DND-41 (cell line): ENCODE measurements at places on chromosomes 1 and 21.
A peak's percentile ranks its signal among the peaks of the same experiment; 100 is the strongest.

- no peaks in the 10 kb centered on the region for H3K36me3 ChIP-seq
- H3K4me3 ChIP-seq: no peak overlapping the region
- peaks cover 4% of the 10 kb centered on the region for H3K27me3 ChIP-seq
- no peak overlapping the region for H3K27ac ChIP-seq
Measured at GRCh38 chr1:18360251-18360650, 120.5 kb upstream of the KLHDC7A start.

- no peak overlapping the region for H3K27ac ChIP-seq
- no peak overlapping the region for H3K4me3 ChIP-seq
- H3K27me3 ChIP-seq: no peaks in the 10 kb centered on the region
- no peaks in the 10 kb centered on the region for H3K4me1 ChIP-seq
Measured at GRCh38 chr21:28257276-28257675, 735.4 kb downstream of the LTN1 start.

DNA sequence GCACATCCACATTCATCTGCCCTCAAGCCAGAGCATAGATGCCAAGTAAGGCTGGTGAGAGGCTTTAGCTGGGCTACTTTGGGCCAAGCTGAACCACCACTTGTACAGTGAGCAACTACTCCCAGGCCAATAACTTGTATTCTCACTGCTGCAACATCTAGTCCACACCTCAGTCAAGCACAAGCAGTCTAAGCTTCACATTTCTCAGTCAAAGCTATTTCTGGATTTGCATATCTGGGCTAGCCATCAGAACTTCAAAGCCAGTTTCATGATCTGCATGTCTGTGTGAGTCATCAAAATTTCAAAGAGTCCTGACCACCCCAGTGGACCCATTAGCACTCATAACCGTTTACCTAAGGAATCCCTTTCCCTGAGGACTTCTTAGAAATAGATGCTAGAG lies 77.7 kb upstream of the DIRAS3 start:
- H3K4me3 ChIP-seq: no peak overlapping the region
- no peaks in the 10 kb centered on the region for H3K4me1 ChIP-seq
- H3K27me3 ChIP-seq: peaks cover 6% of the 10 kb centered on the region
- DNase-seq: no peak
- no peaks in the 10 kb centered on the region for H3K36me3 ChIP-seq

GRCh38 chr1:12343823-12344487 lies 114.1 kb downstream of the VPS13D start:
- no peak overlapping the region for H3K4me3 ChIP-seq
- no peaks in the 10 kb centered on the region for H3K4me1 ChIP-seq
- H3K27me3 ChIP-seq: no peaks in the 10 kb centered on the region

DNA sequence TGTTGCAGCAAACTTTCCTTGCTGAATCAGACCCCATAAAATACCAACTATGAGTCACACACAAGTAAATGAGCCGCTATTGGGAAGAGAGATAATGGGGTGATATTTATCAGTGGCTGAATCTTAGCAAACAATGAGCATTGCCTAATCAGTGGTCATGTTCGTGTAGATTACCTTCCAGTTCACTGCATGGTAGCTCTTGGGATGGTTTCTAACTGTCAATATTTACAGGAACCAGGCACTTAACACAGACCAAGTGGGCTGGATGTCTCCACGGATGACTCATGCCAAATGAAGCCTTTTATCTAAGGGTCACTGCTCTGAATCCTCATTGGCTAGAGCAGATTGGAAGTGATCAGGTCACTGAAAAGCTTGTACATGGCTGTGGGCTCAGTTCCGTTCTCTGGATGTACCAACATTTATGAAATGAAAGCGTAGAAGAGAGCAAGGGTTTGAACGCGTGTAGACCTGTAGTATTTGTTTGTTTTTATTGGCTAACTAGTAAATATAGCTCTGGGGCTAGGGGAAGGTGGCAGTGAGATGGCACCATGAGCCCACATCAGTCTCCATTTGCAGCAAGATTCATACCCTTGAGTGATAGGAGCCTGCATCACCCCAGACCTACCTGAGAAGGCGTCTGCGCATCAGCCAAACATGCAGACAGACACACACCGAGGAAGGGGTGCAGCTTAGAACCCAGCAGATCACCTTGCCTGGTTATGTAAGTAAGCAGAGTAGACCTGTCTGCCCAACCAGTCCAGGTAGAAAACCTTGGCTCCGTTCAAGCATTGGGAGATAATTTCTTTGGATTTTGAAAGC lies 153.3 kb downstream of the TOMM20 start:
- H3K36me3 ChIP-seq: no peaks in the 10 kb centered on the region
- H3K4me1 ChIP-seq: peaks cover 41% of the 10 kb centered on the region
- no peaks in the 10 kb centered on the region for H3K27me3 ChIP-seq
- no peak overlapping the region for H3K27ac ChIP-seq

- H3K27me3 ChIP-seq: no peaks in the 10 kb centered on the region
- H3K27ac ChIP-seq: peak overlapping the region; percentile 98
- peaks cover 19% of the 10 kb centered on the region for H3K36me3 ChIP-seq
- peaks cover 41% of the 10 kb centered on the region for H3K4me1 ChIP-seq
- peak overlapping the region; percentile 63 for H3K4me3 ChIP-seq
Measured at GRCh38 chr1:185318431-185319138, 1.5 kb upstream of the IVNS1ABP start.

GRCh38 chr1:156419854-156420204 lies 50.8 kb downstream of the RHBG start:
- no peak overlapping the region for H3K4me3 ChIP-seq
- no peak for DNase-seq
- peaks cover 24% of the 10 kb centered on the region for H3K27me3 ChIP-seq
- no peak overlapping the region for H3K27ac ChIP-seq

- no peak overlapping the region for H3K4me3 ChIP-seq
- peaks cover 8% of the 10 kb centered on the region for H3K4me1 ChIP-seq
- H3K36me3 ChIP-seq: no peaks in the 10 kb centered on the region
Measured at GRCh38 chr1:3534803-3535637, 76.3 kb downstream of the MEGF6 start.

- no peaks in the 10 kb centered on the region for H3K4me1 ChIP-seq
- no peak overlapping the region for H3K27ac ChIP-seq
- no peaks in the 10 kb centered on the region for H3K36me3 ChIP-seq
- DNase-seq: no peak
- H3K4me3 ChIP-seq: no peak overlapping the region
Measured at GRCh38 chr1:211589782-211590721, 11.1 kb upstream of the SLC30A1 start.

DNA sequence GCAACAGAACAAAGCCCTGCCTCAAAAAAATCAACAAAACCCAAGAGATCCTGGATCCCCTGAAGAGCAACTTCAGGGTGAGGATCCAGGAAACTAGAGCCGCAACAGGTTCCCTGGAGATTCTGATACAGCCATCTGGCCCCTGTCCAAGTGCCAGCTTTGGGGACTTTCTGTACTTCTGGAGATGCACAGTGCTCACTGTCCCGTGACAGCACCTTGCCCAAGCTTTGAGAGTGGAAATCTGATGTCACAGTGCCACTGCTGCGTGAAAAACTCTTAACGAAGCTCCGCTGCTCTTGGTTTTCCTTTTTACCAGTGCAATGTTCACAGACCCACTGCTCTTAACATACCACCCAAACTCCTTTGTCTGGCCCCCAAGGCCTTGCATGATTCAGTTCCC lies 26.3 kb downstream of the STK40 start:
- H3K4me1 ChIP-seq: no peaks in the 10 kb centered on the region
- no peaks in the 10 kb centered on the region for H3K27me3 ChIP-seq
- H3K4me3 ChIP-seq: no peak overlapping the region
- peaks cover 61% of the 10 kb centered on the region for H3K36me3 ChIP-seq
- no peak overlapping the region for H3K27ac ChIP-seq

DNA sequence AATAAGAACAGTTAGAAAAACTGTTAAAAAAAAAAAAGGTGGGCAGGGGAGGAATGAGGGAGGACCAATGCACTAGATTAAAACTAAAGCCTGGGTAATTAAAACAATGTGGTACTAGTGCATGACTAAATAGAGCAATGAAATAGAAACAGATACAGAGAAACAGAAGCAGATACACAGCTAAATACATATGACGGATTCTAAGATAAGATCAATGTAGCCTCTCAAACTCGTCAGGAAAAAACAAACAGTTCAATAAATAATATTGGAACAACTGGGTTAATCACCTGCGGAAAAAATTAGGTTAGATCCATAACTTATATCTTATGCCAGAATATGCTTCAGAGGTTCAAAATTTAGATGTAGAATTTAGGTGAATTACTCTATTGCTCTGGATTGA lies 68.2 kb downstream of the ERO1B start:
- peaks cover 25% of the 10 kb centered on the region; the same call in 1 of the 2 replicates for H3K36me3 ChIP-seq
- H3K27ac ChIP-seq: no peak overlapping the region
- DNase-seq: no peak
- no peaks in the 10 kb centered on the region for H3K27me3 ChIP-seq

GRCh38 chr1:201713086-201713810 lies 115.7 kb upstream of the IPO9 start:
- no peaks in the 10 kb centered on the region for H3K36me3 ChIP-seq
- peaks cover 7% of the 10 kb centered on the region for H3K27me3 ChIP-seq
- H3K27ac ChIP-seq: no peak overlapping the region

- no peak overlapping the region for H3K4me3 ChIP-seq
- no peaks in the 10 kb centered on the region for H3K4me1 ChIP-seq
- peaks cover 7% of the 10 kb centered on the region for H3K36me3 ChIP-seq
- no peaks in the 10 kb centered on the region for H3K27me3 ChIP-seq
- no peak overlapping the region for H3K27ac ChIP-seq
Measured at GRCh38 chr1:206898915-206899431, 1.7 kb downstream of the IL24 start.

DNA sequence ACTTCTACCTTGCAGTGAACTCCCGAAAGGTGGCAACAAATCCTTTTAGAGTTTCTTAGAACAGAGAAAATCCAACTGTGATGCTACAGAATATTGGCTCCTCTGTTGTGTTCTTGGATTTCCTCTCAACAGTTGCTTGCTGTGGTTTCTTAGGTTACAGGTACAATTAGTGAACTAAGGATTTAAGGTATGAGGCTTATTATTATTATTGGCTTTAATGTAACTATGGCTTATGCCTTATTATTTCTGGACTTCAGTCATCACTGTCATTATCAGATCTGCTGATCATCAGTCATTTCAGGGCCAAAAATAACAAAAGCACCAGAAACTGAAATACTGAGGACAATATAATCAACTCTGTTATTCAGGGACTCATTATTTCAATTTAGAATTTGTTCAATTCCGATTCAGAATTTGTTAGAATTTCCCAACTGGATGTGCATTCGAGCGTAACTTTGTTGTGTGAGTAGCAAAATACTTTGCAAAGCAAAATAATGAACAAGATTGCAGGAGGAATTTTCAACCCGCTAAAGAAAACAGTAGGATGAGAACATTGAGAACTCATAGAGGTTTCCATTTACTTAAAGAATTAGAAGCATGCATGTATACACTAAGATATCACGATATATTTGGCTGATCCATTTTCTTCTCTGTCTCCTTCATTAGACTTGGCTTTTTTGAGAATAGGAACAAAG lies 65.5 kb upstream of the AK4 start:
- H3K27me3 ChIP-seq: no peaks in the 10 kb centered on the region
- H3K27ac ChIP-seq: no peak overlapping the region
- H3K36me3 ChIP-seq: no peaks in the 10 kb centered on the region
- DNase-seq: no peak
- H3K4me3 ChIP-seq: no peak overlapping the region
- no peaks in the 10 kb centered on the region for H3K4me1 ChIP-seq

- no peak overlapping the region for H3K27ac ChIP-seq
- no peaks in the 10 kb centered on the region for H3K36me3 ChIP-seq
- DNase-seq: no peak
- no peaks in the 10 kb centered on the region for H3K27me3 ChIP-seq
- H3K4me1 ChIP-seq: no peaks in the 10 kb centered on the region
- no peak overlapping the region for H3K4me3 ChIP-seq
Measured at GRCh38 chr1:4060850-4061249, 160.8 kb upstream of the C1orf174 start.

- H3K27ac ChIP-seq: no peak overlapping the region
- no peaks in the 10 kb centered on the region for H3K36me3 ChIP-seq
- no peaks in the 10 kb centered on the region for H3K4me1 ChIP-seq
- DNase-seq: no peak
Measured at GRCh38 chr1:48610628-48611542, 138.9 kb upstream of the SPATA6 start.

GRCh38 chr1:151542710-151543129 lies 2.6 kb downstream of the TUFT1 start:
- no peaks in the 10 kb centered on the region for H3K4me1 ChIP-seq
- no peak for DNase-seq
- no peak overlapping the region for H3K27ac ChIP-seq
- H3K36me3 ChIP-seq: no peaks in the 10 kb centered on the region

GRCh38 chr1:2036287-2036686 lies 13.9 kb upstream of the PRKCZ start:
- no peak for DNase-seq
- no peaks in the 10 kb centered on the region for H3K4me1 ChIP-seq
- H3K36me3 ChIP-seq: no peaks in the 10 kb centered on the region
- peaks cover 17% of the 10 kb centered on the region for H3K27me3 ChIP-seq
- no peak overlapping the region for H3K27ac ChIP-seq

DNA sequence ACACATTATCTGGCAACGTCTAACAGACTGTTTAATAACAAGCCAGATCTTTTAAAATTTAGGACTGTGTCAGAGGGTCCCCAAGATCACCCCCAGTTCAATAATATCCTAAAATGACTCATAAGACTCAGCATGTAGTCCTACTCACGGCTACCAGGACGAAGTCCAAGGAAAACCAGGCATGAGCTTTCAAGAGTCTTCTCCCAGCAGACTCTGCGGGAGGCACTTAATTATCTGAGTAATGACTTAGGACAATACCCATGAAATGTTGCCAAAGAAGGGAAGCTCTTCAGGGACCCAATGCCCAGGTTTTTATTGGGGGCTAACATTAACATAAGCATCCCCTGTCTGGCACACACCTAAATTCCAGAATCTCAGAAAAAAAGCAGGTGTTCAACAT lies 7.0 kb downstream of the HFM1 start:
- no peak overlapping the region for H3K27ac ChIP-seq
- no peak overlapping the region for H3K4me3 ChIP-seq
- no peaks in the 10 kb centered on the region for H3K4me1 ChIP-seq
- peaks cover 4% of the 10 kb centered on the region for H3K27me3 ChIP-seq
- H3K36me3 ChIP-seq: no peaks in the 10 kb centered on the region

DNA sequence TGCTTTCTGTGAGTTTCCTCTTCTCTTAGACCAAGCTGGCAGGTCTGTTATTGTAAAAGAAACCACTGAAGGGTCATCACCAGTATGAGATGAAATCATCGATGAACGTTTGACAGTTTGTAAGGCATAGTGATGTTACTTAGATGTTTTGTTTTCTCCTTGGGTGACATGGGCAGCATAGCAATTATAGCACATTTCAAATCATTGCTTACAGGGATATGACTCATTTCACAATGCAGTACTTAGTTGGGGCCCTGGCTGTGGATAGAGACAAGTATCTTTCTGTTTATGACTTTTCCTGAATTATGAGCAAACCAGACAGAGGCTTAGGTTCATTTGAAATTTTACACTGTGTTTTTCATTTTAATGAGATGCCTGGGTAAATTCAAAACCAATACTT lies 313.0 kb downstream of the RWDD3 start:
- H3K36me3 ChIP-seq: no peaks in the 10 kb centered on the region
- no peak overlapping the region for H3K4me3 ChIP-seq
- no peak overlapping the region for H3K27ac ChIP-seq
- no peaks in the 10 kb centered on the region for H3K4me1 ChIP-seq

GRCh38 chr1:2864203-2864905 lies 62.9 kb upstream of the TTC34 start:
- no peak overlapping the region for H3K4me3 ChIP-seq
- H3K27ac ChIP-seq: no peak overlapping the region
- H3K27me3 ChIP-seq: no peaks in the 10 kb centered on the region
- no peaks in the 10 kb centered on the region for H3K36me3 ChIP-seq
- no peak for DNase-seq
